ENCODE measurements at places on chromosomes 16 and 17. TPM values are rescaled to one million over a fixed set of nuclear protein-coding genes. Genes with fewer than 3 reads are reported as not detected.

TMEM238L gene
- total RNA-seq: not detected

NACA2 gene
- not detected for total RNA-seq

NPIPA2 gene
- 0.77 TPM for total RNA-seq

CCDC78 gene
- total RNA-seq: 1.8 TPM

KRT16 gene
- total RNA-seq: not detected

HOXB1 gene
- not detected for total RNA-seq

DPEP2 gene
- not detected for total RNA-seq

CX3CL1 gene
- not detected for total RNA-seq
